Liver (tissue), 10 donors: ENCODE measurements at places on chromosomes 3 and 15.

GRCh38 chr3:111636366-111636885, 41.3 kb upstream of the ZBED2 start:
- no peak for DNase-seq

DNA sequence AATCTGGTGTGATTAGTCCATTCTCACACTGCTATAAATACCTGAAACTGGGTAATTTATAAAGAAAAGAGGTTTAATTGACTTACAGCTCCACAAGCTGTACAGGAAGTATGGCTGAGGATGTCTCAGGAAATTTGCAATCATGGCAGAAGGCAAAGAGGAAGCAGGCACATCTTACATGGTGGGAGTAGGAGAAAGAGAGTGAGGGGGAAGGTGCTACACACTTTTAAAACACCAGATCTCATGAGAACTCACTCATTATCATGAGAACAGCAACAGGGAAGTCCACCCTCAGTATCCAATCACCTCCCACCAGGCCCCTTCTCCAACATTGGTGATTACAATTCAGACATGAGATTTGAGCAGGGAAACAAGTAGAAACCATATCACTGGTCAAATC, 24.0 kb upstream of the ACP3 start:
- DNase-seq = no peak

GRCh38 chr3:37935290-37935668, 55.3 kb upstream of the VILL start:
- DNase-seq = no peak

GRCh38 chr3:58179235-58180098, 31.3 kb downstream of the DNASE1L3 start:
- DNase-seq = no peak

DNA sequence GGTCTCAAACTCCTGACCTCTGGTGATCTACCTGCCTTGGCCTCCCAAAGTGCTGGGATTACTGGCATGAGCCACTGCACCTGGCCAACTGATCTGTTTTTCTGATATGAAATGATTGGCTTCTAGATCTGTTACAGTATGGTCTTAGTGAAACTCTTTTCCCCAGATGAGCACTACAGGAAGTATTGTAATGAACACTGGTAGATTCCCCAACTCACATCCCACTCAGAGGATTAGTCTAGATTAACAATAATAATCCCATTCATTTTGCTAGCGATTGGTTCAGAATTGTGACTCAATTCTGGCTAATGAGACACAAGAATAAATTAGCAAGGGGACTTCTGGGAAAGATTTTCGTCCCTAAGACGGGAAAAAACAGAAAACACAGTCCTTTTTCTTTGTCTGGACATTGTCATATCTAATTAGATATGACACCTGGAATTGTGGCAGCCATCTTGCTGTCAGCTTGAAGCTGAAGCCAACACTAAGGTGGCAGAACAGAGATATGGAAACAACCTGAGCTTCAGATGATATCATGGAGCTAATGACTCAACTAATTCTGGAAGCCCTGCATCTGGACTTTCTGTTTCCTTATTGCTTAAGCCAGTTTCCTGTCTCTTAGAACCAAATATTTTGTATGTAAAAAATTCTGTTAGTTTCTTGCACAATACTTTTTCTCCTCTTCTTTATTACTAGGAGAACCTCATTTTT, 17.4 kb upstream of the NPTN start:
- DNase-seq = no peak

DNA sequence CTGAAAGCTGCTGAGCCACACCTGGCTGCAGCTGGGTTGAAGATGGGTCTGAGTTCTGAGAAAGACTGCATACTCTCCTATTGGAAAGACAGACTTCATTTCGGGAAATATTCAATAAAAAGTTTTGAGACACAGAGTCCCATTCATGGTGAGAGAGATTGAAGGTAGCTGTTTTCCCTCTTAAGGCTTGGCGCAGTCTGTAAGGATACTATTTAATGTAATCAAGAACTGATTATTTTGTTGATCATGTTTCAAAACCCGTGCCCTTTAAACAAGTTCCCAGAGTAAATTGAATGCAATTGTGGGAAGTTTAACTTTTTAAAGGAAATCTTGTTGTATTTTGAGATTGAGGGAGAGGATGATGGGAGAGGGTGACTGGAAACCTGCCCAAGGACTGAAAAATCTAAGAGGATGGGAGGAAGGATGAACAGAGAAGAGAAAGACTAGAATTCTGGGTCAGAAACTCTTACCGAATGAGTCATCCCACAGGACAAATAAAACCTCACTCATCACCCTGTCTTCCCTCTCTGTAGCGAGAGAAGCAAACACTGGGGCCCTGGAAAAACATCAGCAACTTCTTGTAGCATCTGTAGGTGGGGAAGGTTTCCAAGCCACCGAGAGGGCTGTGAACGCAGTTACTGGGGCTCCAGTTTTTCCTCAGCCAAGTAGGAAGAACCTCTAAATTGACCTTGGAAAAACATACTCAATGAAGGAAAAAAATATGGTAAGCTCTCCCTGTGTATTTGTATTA, 193.2 kb upstream of the TPRG1 start:
- DNase-seq = no peak

DNA sequence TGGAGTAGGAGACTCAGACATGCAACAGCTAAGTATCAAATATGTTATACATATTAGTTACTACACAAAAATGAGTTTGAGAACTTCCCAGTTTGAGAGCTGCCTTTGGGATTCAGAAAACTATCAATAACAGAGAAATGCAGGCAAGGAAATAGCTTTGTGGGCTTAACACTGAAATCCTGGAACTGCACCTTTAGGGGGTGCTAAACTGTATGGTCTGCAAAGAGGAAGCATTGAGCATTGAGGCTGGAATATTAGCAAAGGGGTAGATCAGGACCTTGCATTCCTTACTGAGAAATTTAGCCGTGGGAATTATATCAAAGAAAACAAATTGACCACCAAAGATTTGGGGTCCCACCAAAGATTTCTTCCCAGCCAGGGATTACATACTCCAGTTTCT, 580.0 kb downstream of the ZNF385D start:
- DNase-seq = no peak

- DNase-seq = peak; percentile 41
These were observed 10.4 kb downstream of the NR2F2 start for GRCh38 chr15:96340598-96341512.

DNA sequence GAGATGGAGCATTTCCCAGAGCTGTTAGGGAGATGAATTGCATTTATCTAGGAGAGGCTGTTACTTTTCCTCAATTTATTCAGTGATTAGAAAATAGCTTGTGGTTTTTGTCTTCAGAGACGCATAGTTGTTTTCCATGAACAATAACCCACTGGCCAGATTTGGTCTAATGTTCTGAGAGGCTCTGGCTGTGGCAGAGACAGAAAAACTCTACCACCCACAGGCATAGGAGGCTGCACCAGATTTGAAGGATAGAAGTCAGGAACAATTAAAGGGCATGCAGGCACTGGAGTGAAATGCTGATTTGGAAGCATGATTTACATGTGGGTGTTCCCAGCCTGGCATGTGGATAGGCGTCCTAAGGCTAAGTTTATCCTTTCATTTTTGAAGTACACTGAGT, 143.5 kb downstream of the NFKBIZ start:
- no peak for DNase-seq
